ENCODE measurements at places on chromosomes 2 and 18.

GRCh38 chr18:65934874-65935273 is 184.1 kb downstream of the CDH7 start:
- DNase-seq, result no peak

GRCh38 chr18:57333940-57334339 is 18.4 kb upstream of the ST8SIA3 start:
- no peak for DNase-seq

DNA sequence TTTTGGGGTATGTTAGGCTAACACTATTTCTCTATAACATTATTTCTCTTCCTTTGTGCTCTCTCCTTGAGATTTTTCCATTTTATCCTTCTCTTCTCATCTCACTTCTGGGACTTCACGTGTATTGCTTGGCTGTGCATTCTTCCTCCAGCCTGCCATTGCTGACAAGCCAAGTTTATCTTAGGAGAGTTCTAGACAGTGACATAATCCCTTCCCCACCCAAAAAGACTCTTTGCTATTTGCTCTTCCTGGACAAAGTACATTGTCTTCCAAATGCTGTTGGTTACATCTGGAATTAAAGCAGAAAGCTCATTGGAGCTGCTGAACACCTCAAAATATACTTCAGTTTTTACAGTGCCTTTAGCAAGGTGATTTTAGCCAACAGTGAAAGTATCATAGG is 8.9 kb downstream of the TSPYL6 start:
- DNase-seq, result no peak

- peak; percentile 99 for DNase-seq
Observed at GRCh38 chr2:231707927-231708772, at the start of gene PTMA. PTMA (plus strand) TSS chr2:231708525; CDS start chr2:231708707, 182 bp downstream.

GRCh38 chr18:73201940-73202339 is 334.2 kb upstream of the NETO1 start:
- DNase-seq, result no peak

DNA sequence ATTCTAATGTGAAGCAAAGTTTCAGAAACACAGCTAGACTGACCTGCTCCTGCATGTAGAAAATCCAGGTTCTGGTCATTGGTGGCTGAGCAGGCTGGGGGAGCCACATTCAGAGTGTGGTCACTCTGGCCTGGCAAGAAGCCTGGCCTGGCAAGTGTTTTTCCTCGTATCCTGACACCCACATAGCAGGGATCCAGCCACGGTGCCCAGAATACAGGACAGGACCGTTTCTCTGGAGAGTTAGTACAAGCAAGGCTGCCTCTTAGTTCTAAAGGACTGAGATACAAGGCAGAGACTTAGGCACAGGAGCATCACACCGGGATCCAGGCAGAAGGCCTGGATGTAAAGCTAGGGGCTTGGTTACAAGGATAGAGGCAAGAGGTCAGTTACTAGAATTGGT is 4.8 kb upstream of the LAMA1 start:
- DNase-seq, result no peak

DNA sequence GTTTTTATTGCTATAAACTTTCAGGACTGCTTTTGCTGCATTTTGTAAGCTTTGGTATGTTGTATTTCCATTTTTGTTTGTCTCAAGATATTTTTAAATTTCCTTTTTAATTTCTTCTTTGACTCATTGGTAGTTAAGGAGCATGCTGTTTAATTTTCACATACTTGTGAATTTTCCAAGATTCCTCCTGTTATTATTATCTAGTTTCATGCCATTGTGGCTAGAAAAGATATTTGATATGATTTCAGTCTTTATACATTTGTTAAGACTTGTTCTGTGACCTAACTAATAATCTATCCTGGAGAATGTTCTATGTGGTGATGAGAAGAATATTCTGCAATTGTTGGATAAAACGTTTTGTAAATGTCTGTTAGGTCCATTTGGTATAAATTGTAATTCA is 62.1 kb downstream of the NUP35 start:
- no peak for DNase-seq

DNA sequence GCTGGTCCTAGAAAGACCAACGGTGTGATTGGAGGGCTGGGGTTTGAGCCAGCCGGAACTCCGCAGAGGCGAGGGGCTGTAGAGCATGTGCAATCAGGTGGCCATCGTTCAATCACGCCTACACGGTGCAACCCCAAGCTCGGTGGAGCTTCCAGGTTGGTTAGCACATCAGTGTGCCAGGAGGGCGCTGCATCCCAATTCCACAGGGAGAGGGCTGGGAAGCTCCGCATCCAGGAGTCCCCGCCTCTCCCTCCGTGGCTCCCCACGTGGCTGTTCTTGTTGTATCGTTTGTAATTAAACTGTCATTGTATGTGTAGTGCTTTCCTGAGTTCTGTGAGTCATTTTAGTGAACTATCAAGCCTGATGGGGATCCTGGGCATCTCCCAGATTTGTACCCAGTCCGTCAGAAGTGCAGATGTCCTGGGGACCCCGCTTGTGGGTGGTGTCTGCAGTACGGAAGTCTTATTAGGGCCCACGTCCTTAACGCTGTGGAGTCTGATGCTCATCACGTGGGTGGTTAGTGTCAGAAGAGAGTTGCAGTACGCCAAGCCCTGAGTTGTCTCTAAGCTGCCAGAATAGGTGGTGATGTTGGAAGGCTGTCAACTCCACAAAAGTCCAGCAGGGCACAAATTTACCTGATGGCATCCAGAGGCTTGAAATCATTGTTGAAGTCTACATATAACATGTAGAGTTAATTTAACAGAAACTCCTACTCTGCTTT is 20.6 kb upstream of the AMMECR1L start:
- DNase-seq, result no peak

DNA sequence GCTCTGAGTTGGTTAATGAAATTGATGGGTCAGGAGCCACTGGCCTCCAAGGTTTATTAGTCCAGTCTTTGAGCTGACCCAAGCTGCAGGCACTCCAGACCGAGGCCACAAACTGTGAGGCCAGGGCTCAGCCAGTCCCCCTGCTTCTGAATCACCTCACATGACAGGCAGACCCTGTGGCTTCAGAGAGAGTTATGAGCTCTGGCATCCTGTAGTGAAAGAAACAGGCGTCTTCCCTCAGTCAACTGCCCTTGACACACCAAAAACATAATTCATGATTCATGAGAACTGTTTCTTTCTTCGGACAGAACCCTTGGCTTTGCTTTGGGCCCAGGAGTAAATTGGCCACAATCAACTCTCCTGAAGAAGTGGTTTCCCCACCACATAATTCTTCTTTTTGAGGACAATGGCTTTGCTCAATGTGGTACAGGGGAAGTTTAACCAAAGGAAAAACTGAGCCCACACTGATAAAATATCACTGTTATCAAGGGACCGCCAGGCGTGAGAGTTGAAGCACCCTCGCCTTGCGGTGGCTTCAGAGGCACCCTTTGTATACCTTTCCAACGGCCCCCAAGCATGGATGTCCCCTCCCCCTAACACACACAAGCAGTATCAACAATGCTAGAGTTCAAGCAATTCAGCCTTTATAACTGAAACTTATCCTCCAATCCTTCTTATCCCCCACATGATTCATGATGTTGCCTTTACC is 226.9 kb downstream of the CYRIA start:
- no peak for DNase-seq

- DNase-seq, result no peak
Observed at GRCh38 chr2:217642944-217643343, 359.9 kb downstream of the TNS1 start.

- DNase-seq, result no peak
Observed at GRCh38 chr18:23094411-23095190, 40.7 kb upstream of the CABLES1 start.

DNA sequence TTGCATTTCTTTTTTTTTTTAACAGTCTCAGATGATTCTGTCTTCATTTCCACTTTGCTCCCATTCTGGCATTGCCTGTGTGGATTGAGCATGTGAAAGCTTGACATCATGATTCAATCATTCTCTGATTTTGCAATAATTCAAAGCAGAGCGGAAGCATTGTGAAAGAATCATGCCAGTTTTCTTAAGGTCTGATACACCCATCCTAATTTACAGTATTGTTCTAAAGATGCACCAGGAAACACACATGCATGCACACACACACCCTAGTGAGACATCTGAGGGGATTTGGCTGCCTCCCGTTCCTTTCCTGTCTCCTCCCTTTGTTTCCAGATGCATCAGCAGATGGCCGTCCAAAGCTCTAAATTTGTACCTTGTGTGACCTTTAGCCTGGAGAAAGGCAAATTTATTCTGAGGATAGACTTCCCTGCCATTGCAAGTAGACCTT is 97.3 kb downstream of the FMNL2 start:
- DNase-seq, result peak; percentile 92

DNA sequence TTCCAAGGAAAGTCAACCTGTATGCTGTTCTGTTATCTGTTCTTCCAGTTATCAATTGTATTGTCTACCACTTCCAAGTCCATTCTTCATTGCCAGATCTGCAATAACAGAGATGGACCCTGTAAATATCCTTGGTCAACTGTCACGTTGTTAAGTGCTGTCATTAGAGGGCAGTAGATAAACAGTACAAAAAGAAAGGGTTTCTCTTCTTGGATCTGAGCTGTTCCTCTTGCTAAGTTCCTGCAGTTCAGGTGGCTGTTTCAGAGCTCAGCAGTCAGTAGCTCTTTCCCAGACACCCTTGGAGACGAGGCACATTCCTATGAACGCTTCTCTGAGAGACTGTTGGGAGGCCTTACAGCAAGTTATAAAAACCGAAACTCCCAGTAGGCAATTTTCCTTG is 957.1 kb upstream of the CHAC2 start:
- DNase-seq, result no peak

GRCh38 chr2:98907385-98907784 is 28.6 kb downstream of the CRACDL start:
- DNase-seq, result no peak

- no peak for DNase-seq
Observed at GRCh38 chr2:146323564-146323963, 1521.3 kb upstream of the ACVR2A start.

GRCh38 chr2:200394045-200394444 is 87.6 kb downstream of the SPATS2L start:
- no peak for DNase-seq

GRCh38 chr18:2655954-2656236 is 369 bp downstream of the SMCHD1 start:
- no peak for DNase-seq

DNA sequence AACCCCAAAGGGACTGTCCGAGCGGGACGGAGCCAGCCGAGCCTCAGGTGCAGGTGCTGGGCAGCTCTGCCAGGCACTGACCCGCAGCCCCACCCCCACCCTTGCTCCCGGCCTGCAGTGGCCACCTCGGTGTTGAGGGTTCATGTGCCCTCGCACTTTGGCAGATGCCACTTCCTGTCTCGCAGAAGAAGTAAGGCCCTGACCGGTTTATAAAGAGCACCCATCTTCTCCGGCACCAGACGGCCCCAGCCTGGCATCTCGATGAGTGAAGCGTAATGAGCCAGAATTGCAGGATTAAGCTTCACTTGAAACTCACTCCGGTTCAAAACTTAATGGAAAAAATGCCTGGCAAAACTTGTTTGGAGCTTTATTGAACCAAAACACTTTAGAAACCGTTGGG is 10.9 kb upstream of the NFATC1 start:
- no peak for DNase-seq

- DNase-seq, result no peak
Observed at GRCh38 chr2:113888641-113889470, 1.0 kb upstream of the ACTR3 start.

- DNase-seq, result no peak
Observed at GRCh38 chr2:120699292-120699691, 36.4 kb upstream of the GLI2 start.

DNA sequence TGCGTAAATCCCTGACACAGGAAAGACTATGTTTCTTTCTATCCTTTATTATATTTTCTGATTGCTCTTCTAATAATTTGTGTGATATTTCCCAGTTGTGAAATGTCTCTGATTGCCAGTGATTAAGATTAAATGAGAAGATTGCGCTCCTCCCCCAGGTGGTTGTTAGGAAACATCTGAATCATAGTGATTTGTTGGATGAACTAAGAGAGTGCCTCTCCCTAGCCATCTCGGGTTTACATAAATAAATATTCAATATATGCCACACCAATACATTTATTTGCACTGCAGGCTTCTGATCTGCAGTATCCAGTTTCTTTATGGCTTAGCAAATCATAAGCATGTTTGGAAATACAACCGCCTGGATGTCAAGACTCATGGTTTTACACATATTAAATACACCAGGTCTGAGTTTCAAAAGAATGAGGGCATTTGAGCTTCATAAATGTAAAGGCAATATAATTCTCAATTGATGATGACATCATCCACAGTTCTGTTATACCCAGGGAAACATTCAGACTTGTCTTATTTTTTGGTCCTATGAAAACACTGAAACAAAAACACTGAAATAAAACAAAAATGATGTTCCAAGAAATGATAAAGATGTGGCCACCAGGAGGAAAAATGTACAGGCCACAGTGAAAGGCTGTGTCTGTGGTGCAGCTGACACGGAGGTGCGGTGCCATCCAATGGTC is 826.7 kb upstream of the ACVR2A start:
- no peak for DNase-seq

GRCh38 chr2:98897746-98898145 is 38.3 kb downstream of the CRACDL start:
- no peak for DNase-seq

- no peak for DNase-seq
Observed at GRCh38 chr2:226701052-226701451, 98.6 kb downstream of the IRS1 start.

- no peak for DNase-seq
Observed at GRCh38 chr18:3827236-3827845, 377.4 kb downstream of the TGIF1 start.

DNA sequence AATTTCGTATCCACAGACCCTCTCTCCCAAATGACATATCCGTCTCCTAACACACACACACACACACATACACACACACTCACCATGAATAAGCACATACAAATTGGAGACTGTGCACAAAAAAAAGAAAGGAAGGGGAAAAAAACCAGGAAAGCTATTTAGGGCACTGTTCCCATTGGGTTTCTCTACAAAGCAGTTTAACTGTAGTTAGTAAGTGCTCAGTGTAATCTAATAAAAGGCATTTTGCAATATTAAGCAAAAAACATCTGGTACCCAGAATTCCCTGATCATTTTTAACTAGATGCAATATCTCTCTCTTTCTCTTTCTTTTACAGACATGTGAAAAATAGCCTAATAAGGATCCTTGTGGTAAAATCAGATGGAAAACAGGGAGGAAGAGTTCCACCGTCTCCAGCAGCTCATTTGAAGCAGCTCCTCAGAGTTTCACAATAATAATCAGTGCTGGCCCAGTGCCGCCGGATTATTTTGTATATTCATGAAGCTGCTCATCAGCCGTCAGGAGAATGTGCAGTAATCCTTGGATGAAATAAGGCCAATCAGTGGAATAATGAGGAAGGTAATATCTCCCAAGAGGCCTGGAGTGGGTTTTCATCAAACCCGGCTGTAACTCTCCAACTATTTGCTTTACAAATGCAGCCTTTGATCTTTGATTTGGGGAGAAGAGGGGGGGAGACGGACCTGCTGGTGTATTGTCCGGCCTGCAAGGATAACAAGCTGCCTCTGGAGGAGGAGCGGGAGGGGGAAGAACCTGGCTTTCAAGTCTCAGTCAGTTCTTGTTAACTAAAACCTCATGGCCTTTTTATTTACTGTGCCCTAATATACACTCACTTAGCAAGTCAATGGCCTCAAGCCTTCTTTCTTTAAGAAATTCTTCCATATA is 227.6 kb upstream of the SMIM21 start:
- no peak for DNase-seq
